ENCODE measurements at places on chromosomes 1 and 21. TPM values are rescaled to one million over a fixed set of nuclear protein-coding genes. Genes with fewer than 3 reads are reported as not detected.

The S100A8 gene
- not detected for total RNA-seq

The MIXL1 gene
- total RNA-seq = not detected

The INSRR gene
- 0.63 TPM for total RNA-seq

The WDR64 gene
- total RNA-seq = 0.44 TPM

The NR5A2 gene
- total RNA-seq = 0.32 TPM

The LEPR gene
- 3.6 TPM for total RNA-seq

The HFM1 gene
- total RNA-seq = not detected

The EDARADD gene
- 10.4 TPM for total RNA-seq

The ABCB10 gene
- total RNA-seq = 31.2 TPM

The ODR4 gene
- 19.0 TPM for total RNA-seq

The NFASC gene
- 0.12 TPM for total RNA-seq

The SMCP gene
- total RNA-seq = not detected

The GLMN gene
- 26.3 TPM for total RNA-seq

The ADPRS gene
- total RNA-seq = 27.6 TPM

The RCSD1 gene
- total RNA-seq = 131 TPM

All from T-helper 1 cell treated with Interleukin-12 subunit alpha and Interleukin-12 subunit beta and Interleukin-4 antibody, amounts not matched to agents 30 ng/mL and 1 ng/mL, for 36 hours (primary cell).